Stimulated activated CD8-positive, alpha-beta memory T cell treated with anti-CD3 and anti-CD28 coated beads, Interleukin-15, amount 100 ng/mL, for 4 hours (primary cell): ENCODE measurements at places on chromosomes 1 and 21.

DNA sequence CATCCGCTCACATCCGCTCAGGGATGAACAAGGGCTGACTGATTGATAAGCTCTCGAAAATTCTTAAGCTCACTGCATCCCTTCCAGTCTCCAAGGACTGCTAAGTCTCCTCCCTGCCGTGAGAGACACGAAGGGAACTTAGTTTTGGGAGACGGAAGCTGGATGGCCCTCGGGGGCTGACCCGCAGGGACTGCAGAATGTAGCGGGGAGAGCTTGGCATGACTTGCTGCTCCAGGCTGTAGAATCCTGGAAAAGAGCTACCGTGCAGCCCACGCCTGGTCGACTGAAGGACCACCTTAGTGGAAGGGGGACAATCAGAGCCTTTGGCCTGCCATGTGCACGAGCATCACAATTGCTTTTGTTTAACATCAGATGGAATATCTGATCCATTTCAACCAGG is 5.3 kb downstream of the ANKRD65 start:
- DNase-seq: no peak

GRCh38 chr1:118110580-118110979 is 74.4 kb downstream of the SPAG17 start:
- no peak for DNase-seq

DNA sequence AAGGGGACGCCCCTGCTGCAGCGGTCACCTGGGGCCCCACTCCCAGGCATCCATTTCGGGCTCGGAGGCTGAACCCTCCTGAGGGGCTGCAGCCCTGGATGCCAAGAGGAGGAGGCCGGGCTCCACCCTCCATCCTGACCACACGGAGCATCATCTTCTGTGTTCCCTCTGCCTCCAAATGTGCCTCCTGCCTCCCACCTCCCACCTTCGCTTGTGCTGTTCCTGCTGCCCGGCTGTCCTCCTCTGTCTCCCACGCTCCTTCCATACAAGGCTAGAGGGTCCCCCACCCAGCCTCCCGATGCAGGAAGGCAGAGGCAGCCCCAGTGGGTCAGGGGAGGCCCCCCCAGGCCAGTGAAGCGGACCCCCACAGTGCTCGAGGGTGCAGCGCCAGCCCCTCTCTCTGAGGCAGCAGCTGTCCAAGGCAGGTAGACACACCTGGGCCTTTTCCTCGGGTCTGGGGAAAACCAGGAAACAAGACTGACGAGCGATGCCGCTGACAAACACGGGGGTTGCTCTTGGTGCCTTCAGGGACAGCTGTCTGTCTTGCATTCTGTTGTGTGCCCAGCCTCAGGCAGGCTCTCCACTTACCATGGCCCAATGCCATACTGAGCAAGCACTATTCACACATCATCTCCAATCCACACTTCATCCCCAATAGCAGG is 16.8 kb upstream of the PLEKHG5 start:
- no peak for DNase-seq

DNA sequence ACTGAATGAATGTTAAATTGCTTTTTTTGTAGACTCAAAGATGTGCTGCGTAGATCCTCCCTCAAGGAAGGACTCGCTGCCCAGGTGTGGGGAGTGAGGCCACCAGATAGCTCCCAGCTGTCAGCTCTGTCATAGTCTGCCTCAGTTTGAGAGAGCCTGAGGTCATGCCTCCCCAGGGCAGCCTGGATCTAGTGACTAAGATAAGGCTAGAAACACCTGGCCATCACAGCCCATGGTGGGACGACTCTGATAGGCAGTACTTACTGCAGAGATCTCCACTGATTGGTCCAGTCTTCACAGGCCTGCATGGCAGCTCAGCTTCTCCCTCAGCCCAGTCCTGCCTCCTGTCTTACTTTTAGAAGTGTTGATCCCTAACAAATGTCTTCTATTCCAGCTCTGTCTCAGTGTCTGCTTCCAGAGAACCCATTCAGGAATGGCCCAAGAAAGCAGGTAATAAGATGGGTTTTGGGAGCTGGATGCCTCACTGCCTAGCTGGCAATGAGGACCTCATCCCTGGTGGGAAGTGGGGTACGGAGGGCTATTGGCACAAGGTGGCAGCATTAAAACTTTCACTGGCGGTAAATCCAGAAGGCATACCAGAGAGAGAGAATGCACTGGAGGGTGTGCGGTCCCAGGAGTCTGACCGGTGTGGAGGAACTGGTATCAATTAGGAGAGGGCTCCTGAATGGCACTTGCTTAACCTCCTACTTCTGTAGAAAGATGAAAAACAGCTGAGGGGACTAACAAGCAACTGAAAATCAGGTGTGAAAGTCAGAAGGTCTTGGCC is 55.3 kb upstream of the GPR37L1 start:
- DNase-seq: no peak

GRCh38 chr21:35648512-35648911 is 411.8 kb downstream of the SETD4 start:
- no peak for DNase-seq

DNA sequence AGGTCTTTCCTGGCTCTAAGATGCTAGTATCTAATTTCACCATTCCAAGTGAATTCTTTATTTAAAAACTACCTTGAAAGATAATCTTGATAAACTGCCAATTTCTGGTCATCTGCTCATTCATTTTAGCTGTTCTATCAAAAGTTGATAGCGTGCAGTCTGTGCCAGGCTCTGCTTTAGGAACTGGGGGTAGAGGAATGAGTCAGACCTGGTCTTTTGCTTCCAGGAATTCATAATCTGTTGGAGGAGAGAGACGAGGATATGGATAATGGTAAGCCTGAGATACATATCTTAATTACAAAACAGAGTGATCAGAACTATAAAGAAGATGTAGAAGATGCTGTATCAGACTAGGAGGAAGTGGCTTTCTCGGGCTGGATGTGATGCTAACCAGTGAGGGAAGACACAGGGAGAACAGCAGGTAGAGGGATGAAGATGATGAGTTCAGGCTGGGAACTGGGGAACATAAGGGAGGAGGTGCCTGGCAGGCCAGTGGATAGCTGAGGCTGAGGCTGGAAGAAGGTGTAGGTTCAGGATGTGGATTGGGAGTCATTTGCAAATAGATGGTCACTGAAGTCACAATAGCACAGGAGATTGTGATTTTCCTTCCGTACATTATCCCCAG is 12.3 kb upstream of the PHC2 start:
- DNase-seq: no peak

DNA sequence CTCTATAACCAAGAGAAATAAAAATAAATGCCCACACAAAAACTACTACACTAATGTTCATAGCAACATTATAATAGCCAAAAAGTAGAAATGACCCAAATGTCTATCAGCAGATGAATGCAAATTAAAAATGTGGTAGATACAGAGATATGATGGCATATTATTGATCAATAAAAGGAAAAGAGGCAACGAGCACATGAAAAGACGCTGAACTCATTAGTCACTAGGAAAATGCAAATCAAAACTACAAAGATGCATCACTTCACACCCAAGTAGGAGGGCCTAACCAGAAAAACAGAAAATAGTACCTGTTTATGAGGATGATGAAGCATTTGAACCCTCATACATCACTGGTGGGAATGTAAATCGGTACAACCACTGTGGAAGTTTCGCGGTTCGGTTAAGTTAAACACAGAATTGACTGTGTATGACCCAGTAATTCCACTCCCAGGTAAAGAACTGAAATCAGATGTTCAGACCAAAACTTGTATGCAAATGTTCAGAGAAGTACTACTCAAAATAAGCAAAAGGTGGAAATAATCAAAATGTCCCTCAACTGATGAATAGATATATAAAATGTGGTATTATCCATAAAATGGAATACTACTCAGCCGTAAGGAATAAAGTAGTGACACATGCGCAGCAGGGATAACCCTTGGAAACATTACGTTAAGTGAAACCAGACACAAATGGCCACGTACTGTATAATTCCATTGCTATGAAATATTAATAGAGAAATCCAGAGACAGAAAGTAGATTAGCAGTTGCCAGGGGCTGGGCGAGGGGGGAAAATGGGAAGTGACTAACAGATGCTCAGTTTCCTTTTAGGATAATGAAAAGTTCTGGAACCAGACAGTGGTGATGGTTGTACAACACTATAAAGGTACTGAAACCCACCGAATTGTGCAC is 3.1 kb downstream of the USP48 start:
- no peak for DNase-seq

GRCh38 chr1:184424157-184424556 is 37.3 kb downstream of the C1orf21 start:
- DNase-seq: no peak

GRCh38 chr1:78855258-78855657 is 151.3 kb downstream of the ADGRL4 start:
- no peak for DNase-seq

DNA sequence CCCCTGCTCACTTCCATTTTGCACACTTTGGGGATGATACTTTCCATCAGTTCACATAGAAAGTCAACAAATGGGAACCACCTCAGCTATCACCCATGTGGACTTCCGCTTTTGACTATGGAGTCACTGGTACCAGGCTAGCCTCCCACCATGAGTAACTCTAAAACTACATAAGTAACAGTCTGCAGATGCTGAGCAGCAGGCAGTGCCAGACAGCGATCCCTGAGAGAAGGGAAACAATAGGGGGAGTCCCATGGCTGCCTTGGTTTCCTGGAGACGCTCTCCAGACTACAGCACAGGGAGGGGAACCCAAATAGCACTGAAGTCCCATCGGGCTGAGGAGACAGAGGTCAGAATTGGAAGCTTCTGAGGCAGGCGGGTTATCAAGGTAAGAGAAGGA is 2.8 kb upstream of the TFF2 start:
- no peak for DNase-seq

- DNase-seq: no peak
These were observed 1.9 kb downstream of the SLC6A9 start for GRCh38 chr1:44029260-44029910.

DNA sequence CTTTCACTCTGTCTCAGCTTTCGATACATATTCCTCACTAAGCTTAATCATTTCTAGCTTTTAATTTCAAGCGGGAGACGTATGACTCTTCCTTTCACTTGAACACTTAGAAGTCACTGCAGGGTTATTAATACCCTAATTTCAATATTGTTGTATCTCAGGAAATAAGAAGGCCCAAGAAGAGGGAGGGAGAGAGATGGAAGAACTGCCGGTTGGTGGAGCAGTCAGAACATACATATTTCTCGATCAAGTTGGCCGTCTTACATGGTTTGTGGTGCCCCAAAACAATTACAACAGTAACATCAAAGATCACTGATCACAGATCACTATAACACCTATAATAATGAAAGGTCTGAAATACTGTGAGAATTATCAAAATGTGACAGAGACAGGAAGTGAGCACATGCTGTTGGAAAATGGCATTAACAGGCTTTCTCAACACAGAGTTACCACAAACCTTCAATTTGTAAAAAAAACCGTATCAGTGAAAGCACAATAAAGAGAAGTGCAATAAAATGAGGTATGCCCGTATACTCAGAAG is 145.4 kb upstream of the HP1BP3 start:
- DNase-seq: no peak

DNA sequence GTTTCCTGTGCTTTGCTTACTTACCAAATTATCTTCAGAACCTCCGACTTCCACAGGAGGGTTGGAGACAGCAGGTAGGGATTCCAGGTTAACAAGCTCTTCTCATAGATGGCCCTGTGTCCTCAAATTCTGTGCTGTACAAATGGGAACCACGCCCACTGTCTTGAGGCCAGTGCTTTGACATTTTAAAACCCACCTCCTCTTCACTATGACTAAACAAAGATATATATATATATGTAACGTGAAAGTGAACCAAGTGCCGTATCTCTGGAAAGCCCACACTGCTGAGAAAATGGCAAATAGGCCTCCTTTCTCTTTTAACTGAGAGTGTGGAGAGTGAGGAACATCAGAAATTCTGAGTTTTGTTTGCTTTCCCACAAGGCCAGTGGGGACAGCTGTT is 99.6 kb downstream of the ZBTB18 start:
- no peak for DNase-seq

DNA sequence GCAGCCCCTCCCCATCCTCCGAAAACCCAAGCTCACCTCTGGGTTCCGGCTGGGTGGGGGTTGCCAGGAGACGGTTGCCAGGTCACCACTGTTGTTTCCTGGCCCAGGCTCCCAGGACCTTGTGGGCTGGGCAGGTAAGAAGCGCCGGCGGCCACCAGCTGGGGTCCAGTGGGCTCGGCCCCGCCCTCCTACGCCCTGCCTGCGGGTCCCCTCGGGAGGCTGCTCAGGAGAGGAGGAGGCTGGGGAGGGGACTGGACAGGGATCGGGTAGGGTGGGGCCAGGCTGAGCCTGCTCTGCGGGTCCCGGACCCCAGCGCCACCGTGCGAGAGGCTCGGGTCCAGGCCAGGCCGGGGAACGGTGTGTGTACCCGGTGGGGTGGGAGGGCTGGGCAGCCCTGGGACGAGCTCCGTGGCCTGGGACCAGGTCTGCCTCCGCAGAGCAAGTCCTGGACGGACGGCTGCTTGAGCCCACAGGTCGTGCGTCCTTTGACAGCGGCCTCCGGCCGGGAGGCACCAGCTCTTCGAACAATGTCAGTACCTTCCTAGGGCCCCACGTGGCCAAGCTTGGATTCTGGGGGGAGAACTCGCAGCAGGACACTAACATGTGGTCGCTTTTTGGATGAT is at the start of gene TTLL10:
TSS of gene TTLL10 (plus strand) at position 88 of the 623 bp plus-strand sequence. CDS start 5,336 bp downstream, outside the sequence.
- DNase-seq: no peak

DNA sequence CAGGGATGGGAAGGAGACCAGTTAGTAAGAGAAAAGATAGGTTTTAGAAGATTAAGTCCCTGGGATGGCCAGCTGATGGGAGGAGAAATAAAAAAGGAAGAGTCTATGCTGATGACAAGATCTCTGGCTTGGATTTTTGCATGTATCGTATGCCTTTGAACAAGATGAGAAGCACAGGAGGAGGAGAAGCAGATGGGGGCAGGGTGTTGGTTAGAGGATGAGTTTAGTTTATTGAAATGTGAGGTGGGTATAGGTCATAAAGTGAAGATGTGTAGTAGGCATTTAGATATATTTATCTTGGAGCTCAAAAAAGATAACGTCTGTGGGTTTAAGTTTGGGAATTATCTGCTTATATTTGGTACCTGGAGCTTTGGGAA is 1.4 kb downstream of the TIPRL start:
- DNase-seq: no peak

- no peak for DNase-seq
These were observed 805 bp downstream of the CYB5R1 start for GRCh38 chr1:202966006-202966898.

DNA sequence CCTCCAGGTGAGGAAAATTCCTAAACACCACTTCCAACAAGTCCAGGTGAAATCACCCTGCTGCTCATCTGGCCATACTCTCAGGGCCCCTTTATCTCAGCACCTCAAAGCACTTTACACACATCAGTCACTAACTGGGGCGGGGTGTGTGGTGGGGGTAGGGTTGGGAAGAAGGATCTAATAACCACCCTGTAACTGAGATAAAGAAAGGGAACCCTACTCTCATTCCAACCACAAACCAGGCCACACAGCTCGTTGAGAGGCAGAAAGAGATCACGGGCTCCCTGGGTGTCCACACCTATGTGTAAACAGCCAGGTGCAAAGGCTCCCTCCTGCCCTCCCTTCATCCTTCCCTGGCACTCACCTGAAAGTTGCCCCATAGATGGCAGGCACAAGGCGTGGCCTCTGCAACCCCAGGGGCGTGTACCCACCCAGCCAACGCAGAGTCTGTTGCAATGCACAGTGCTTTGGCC is 20.4 kb downstream of the GPR161 start:
- no peak for DNase-seq

GRCh38 chr21:24456358-24456757 is 1150.9 kb downstream of the MRPL39 start:
- DNase-seq: no peak
